GDM1 (cell line): ENCODE measurements at places on chromosomes 13 and 19.
A peak's percentile ranks its signal among the peaks of the same experiment; 100 is the strongest.

GRCh38 chr19:16509141-16510061 is 13.2 kb downstream of the C19orf44 start:
- no peak for DNase-seq

DNA sequence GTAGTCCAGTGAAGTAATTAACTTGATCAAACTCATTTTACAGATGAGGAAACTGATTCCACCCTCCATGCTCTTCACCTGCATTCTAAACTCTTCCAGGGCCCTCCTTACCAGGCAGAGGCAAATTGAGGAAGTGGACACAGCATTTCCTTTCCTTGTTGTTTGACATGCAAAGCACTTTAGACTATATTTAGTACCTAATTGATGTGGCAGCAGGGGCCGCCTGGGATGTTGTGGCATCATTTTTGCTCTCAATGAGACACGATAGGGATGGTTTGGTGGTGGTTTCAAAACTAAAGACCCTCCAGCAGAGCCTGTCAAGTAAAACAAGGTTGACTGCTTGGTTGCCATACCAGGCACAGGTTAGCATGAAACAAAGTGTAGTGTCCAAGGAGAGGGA is 7.9 kb downstream of the SIPA1L3 start:
- peak; percentile 26 for DNase-seq

GRCh38 chr19:2495651-2496316 is 19.9 kb downstream of the GADD45B start:
- DNase-seq: no peak

GRCh38 chr13:105497597-105497996 is 1037.9 kb downstream of the EFNB2 start:
- DNase-seq: no peak

DNA sequence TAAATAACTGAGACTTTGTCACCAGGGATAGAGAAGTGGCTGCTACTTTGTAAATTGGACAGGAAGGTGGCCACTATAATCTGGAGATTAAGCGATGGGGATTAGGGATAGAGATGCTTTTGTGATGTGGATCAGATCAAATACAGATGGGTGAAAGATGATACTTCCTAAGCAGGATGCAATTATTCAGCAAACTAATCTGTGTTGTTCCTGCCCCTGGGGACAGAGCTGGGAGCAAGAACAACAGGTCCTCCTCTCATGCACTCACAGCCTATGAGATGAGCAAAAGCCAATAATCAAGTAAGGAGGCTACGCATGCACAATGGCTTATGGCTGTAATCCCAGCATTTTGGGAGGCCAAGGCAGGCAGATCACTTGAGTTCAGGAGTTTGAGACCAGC is 4.6 kb downstream of the RGL3 start:
- no peak for DNase-seq

GRCh38 chr19:6274756-6275155 is 5.0 kb downstream of the MLLT1 start:
- DNase-seq: no peak

DNA sequence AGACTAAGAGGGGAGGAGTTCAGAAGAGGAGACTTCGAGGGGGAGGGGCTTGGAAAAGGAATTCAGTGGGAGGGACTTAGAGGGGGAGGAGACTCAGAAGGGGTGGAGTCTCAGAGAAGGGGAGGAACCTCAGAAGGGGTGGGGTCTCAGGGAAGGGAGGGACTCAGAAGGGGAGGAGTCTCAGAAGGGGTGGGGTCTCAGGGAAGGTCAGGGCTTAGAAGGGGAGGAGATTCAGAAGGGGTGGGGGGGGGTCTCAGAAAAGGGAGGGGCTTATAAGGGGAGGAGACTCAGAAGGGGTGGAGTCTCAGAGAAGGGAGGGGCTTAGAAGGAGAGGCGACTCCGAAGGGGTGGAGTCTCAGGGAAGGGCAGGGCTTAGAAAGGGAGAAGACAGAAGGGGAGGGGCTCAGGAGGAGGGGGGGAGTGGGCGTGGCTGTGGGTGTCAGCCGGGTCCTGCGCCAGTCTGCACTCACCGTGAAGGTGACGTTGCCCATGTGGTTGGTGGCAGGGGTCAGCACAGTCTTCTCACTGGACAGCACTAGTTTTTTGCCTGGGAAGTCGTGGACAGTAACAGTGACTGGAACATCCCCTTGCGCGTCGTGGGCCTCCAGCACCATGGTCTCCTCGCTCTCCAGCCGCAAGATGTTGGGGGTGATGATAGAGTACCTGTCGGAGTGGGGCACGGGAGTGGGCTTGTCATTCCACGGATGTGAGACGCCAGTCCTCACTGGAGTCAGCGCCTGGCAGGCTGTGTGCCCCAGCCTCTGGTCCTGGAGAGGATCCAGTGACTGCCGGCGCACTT is 1.5 kb downstream of the C3 start:
- no peak for DNase-seq

DNA sequence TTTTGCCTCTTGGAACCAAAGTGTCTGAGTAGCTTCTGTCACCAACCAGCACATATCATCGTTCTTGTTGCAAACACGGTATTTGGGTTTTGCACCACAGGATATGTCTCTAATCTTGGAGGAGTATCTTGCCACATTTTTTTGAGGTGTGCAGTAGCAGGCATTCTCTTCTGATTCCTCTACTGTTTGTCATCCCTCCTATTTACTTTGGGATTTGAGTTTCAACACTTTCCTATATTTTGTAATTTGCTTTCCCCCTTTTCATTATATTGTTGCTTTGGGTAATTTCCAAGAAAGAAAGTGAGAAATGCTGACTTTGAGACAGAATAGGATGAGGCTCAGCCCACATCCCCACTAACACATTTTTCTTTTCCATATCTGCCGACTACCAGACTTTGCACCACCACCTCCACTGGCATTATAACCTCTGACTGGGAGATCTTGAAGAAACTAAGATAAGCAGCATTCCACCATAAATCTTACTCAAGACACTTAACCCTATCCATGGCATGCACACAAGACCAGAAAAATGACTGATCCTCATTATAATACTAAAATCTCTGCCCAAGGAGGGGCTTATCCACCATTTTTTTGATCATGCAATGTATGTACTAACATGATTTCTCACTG is 12.0 kb upstream of the DZIP1 start:
- DNase-seq: no peak

GRCh38 chr13:111387945-111388600 is 67.6 kb downstream of the TEX29 start:
- no peak for DNase-seq

GRCh38 chr13:114088234-114088633 is 44.2 kb downstream of the RASA3 start:
- no peak for DNase-seq

GRCh38 chr13:24162604-24163003 is 2.1 kb downstream of the SPATA13 start:
- no peak for DNase-seq

DNA sequence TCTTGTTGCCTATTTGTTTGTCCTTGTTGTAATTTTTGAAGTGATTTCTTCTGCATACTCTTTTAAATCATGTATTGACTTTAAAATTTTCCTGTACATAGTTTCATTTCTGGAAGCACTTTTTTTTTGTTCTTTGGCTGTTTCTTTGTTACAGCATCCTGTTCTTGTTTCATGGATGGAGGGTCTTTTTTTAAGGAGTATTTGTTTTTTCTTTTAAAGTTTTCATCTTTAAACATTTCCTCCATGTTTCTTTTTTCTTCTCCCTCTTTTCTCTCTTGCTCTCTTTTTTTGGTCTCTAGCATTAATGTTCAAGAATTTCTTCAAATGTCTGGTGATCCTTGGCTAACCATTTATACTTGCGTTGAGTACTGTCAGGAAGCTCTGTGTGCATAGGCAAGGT is 58.8 kb downstream of the URI1 start:
- no peak for DNase-seq

DNA sequence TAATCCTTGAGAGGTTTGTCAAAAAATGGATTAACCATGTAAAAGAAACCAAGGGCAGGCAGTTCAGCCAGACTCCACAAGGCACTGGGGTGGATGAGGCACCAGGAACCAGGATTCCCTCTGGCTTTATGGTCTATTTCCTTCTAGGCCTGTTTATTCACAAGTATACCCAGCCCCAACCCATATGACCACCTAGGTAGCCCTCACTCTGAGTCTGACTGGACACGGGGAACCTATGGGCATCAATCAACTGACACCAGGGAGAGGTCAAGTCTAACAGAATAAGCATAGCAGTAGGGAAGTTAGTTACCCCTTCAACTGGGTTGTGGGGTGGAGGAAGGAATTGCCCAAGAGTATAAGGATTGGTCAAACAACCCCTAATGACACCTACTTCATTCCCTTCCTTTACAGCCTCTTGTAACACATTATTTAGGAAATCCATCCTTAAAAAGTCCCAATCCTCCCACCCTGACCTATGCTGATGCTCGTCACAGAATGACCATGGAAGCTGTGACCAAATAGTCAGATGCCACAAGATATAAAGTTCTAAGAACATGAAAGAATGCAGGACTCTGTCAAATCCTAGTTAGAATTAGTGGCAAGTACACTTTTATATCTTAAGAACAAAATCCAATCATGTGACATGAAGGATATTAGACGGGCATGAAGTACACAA is 31.7 kb downstream of the PEG3 start:
- DNase-seq: no peak
